IMR-90 (cell line): ENCODE measurements at places on chromosomes 3 and 15. TPM values are rescaled to one million over a fixed set of nuclear protein-coding genes. Genes with fewer than 3 reads are reported as not detected.

DNA sequence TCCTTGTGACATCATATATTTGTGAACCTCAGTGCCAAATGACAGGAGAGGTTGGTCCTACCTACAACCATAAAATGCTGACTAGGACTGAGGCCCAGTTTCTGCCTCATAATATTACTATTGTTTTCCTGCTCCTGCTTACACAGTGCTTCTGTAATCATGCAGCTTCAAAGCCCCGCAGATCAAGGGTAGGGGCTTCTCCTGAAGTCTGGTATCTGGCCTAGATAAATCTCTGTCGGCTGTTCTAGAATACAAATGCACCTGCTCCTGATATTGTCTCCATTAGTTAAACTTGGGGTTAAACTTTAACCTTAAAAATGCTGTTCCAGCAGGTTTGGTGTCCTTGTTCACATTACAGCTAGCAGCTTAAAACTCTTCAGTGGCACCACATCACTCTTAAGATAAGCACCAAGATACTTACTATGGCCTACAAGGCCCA is 552.4 kb downstream of the TUSC7 start:
- DNase-seq: no peak

RBPMS2 gene
- total RNA-seq: under 0.01 TPM in 1 of 2 replicates, not detected in the other

EXD1 gene
- total RNA-seq: not detected in 2 replicates

DNA sequence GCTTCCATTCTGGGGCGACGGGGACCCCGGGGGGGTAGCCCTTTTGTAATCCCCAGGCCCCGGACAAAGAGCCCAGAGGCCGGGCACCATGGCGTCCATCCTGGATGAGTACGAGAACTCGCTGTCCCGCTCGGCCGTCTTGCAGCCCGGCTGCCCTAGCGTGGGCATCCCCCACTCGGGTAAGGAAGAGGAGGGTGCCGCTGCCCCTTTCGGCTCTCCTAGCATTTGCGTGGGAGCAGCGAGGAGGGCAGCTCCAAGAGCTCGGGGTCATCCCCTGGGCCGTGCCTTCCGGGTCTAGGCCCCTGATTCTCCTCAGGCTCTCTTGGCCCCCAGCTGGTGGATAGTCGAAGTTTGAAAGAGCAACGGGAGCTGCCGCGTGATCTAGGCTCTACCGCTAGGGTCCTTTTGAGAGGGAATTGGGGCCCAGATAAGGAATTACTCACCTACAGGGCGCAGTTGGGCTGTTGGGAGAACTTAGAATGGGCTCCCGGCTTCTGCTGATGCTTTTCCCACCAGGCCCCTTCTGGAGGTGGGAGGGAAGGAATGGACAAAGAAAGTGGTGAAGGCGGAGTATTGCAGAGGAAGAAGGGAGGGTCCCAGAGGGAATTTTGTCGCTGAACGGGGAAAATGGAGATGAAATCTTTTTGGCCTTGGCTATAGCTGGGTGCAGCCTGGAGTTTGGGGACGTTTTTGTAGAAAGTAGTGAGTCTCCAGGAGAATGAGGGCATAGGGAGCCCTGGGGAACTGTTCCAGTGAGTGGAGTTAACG is 615 bp downstream of the VPS18 start:
- DNase-seq: peak; percentile 82

C3orf62 gene
- total RNA-seq: 0.83 and 0.90 TPM in 2 replicates

- DNase-seq: no peak
Observed at GRCh38 chr3:163684651-163685050, 1393.6 kb downstream of the SI start.

PRSS50 gene
- total RNA-seq: not detected in 2 replicates

GRCh38 chr3:126127904-126128303 is 44.0 kb upstream of the SLC41A3 start:
- no peak for DNase-seq

- no peak for DNase-seq
Observed at GRCh38 chr15:68981941-68982340, 32.6 kb upstream of the NOX5 start.

TAGLN3 gene
- total RNA-seq: 3.2 and 3.6 TPM in 2 replicates

FETUB gene
- not detected in 2 replicates for total RNA-seq

DNA sequence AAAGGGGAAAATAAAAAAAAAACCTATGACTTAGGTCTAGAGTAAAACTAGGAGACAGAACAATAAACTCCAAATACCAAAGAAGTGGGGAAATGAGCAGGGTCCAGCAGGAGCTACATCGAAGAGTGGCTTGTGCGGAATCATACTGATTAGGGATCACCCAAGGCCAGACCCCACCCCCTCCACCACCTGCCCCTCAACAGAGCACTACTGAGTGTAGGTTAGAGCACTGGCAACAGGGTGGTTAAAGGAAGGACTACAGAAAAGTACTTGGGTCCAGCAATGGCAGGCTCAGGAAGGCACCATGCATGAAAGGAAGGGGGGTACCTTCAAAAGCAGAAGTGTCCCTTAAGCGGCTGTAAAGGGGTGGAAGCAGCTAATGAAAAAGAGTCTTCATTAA is 96.2 kb downstream of the UBE3A start:
- DNase-seq: no peak

GRCh38 chr3:4508048-4508981 is 15.2 kb downstream of the ITPR1 start:
- no peak for DNase-seq

CCR8 gene
- not detected in 2 replicates for total RNA-seq

GRCh38 chr3:67286586-67286985 is 288.5 kb downstream of the KBTBD8 start:
- no peak for DNase-seq

DHX30 gene
- 51.7 and 57.2 TPM in 2 replicates for total RNA-seq

- no peak for DNase-seq
Observed at GRCh38 chr3:110381992-110382391, 689.6 kb upstream of the NECTIN3 start.

GRCh38 chr3:49901366-49902339 is 2.0 kb downstream of the MST1R start:
- DNase-seq: peak; percentile 23

NUP210 gene
- under 0.01 TPM in 1 of 2 replicates, not detected in the other for total RNA-seq

GRCh38 chr3:143450632-143451031 is 331.1 kb downstream of the CHST2 start:
- no peak for DNase-seq

DNA sequence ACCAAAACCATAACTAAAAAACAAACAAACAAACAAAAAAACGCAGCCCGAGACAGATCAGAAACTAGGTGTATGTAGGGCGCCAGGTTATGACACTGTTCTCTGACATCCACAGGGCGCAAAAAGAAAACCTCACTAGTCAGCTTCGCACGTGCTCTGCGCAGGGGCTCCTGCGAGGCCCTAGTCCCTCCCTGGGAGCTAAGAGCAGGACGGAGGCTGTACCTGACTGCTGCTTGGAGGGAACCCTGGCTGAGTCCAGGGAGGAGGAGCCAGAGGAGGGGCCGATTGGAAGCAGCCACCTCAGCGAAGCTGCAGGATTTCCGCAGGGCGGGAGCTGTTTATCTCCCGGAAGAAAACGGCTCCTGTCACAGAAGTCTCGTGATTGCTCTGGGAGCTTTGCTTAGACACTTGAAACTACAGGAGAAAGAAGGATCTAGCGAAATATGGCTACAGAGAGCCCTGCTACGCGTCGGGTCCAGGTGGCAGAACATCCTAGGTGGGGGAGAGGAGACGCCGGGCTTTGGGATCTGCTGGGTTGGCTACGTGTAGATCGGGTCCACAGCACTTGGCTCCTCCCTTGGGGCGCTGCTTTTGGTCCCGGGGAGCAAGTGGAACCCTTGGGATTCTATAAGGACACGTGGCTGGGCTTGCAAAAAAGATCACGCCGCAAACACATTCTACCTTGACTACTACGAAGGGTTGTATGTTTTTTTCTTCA is at the start of gene GALK2:
Gene GALK2 (plus strand): TSS at position 368 of the 718 bp plus-strand sequence. CDS start 76 bp downstream, at position 444.
- peak; percentile 78 for DNase-seq

LRRC49 gene
- total RNA-seq: 16.8 and 19.2 TPM in 2 replicates

ASB14 gene
- not detected in 2 replicates for total RNA-seq
